Anterior cingulate cortex (tissue), 58 donors: ENCODE measurements at places on chromosomes 6 and 20.

DNA sequence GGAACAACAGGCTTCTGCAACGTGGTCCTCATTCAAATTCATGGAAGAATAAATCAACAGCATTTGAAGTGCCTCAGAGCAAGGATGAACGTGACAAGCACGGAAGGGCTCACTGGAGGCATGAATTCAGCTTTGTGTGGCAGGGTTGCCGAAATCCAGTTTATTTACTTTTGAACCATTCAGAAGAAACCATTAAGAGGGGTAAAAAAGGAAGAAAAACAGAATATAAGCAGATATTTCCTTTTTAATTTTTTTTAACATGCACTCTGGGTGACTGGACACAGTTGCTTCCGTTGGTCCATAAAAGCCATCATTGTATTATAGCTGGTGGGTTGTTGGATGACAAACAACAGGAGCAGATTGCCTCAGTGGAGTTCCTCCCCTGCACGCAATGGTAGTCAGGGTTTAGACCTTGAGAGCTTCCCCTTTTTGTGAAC, 17.3 kb upstream of the SNRPB2 start:
- DNase-seq: no peak

- DNase-seq: no peak
These were observed 11.4 kb downstream of the HLA-A start for GRCh38 chr6:29953686-29954085.

- DNase-seq: no peak
These were observed 157.9 kb downstream of the BTBD9 start for GRCh38 chr6:38481851-38482250.

DNA sequence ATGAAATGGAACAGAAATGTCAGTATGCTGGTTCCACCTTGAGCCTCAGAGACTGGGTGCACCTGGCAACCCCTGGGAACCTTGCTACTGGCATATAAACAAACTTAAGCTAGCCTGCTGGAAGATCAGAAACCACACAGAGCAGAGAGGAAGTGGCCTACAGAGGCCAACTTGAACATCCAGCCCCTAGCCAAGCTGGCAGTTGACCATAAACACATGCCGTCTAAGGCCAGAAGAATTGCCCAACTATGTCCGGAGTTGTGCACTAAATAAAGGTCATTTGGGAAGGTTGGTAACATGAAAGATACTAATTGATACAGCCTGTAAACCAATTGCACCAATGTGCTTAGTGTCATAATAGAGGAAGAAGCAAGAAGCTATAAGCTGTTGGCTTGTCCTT, 266.6 kb upstream of the BTBD3 start:
- no peak for DNase-seq

DNA sequence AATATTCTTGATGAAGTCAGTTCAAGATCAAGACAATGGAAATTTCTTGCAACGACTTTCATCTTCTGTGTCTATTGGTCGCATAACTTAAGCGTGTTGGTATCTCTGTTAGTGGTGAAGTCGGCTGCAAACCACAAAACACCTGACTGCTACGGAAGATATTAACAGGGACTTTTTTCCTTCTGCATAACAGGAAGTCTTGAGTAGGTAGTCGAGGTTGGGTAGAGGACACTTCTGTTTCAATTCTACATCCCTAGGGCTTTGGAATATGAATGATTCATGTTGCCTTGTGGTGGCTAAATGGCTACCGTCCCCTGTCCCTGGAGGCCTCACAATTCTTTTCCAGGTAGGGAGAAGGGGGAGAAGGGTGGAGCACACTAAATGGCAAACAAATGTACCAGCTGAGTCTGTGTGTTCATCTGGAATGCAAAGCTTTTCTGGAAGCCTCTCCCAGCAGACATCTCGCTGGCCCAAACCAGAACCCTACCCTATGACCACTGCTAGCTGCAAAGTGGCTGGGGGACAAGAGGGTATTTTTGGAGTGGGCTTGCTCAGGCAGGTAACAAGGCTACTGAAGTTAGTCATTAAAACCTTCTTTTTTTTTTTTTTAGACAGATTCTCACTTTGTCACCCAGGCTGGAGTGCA, 34.6 kb upstream of the NKX2-2 start:
- DNase-seq: no peak

- DNase-seq: no peak
These were observed 1.3 kb downstream of the PLCB1 start for GRCh38 chr20:8133310-8133768.

DNA sequence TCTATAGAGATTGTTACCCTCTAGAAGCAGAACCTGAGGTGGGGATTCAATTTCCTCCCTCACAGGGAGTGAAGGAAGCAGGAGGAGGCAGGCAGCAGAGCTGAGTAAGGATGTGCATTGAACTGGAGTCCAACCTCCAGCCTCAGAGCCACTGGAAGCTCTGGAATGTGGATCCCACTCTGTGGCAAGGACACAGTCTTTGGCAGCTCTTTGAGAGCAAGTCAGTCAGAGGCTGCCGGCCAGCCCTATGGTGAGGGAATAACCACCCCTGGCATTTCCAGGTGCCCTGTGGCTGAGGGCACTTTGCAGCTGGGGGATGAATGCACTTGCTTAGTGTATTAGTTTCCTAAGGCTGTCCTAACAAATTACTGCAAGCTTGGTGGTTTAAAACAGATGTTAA, 37.2 kb downstream of the EBF4 start:
- DNase-seq: no peak

GRCh38 chr6:138722425-138723371, 50.9 kb upstream of the CCDC28A start:
- no peak for DNase-seq

DNA sequence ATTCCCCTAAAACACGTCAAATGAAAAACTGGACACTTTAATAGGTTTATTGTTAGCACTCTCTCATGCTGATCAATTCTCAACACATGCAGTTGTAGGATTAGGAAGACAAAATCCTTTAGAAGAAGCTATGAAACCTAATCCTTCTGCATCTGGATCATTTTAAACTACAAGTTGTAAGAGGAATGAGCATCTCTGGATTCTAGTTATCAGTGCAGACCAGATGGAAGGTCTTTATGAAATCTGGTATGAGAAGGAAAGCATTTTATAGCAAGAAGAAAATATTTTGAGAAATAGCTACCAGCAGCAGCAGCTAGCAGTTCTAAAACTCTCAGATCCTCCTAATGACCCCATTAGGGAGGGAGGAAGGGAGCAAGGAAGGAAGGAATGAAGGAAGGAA, 4.1 kb downstream of the HTR1E start:
- DNase-seq: no peak

DNA sequence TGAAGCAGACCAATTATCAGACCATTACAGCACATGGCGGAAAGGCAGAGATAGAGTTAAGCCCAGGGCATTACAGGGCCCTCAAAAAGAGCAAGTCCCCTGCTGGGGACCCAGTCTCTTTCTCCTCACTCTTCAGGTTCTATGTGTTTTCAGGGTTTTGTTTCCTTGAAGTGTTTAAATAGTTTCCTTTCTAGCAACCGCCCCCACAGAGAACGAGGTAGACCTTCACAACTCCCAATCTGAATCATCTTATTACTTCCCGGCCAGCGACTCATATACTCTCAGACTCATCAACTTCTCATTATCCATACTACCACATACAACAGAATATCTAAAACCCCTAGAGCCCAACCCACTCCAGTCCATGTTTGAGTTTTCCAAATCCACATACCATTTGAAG, 526.6 kb upstream of the ARID1B start:
- no peak for DNase-seq

DNA sequence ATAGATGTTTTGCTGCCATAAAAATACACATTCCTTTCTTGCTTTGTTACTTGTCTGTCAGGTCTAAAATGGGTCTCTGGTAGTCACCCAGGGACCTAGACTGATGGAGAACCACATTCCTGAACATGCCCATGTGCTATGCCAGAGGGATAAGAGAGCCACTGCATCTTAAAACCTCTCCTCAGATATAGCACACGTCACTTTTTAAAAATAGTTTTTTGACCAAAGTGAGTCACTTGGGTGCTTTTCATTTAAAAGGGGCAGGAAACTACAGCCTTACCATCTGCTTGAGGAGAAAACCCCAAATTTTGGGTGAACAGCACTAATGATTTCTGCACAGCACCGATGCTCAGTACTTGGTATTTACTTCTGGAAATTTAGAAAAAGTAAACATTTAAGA, 197.8 kb downstream of the OGFRL1 start:
- no peak for DNase-seq

- no peak for DNase-seq
These were observed 36.8 kb downstream of the NTSR1 start for GRCh38 chr20:62745279-62745951.

GRCh38 chr6:25312703-25313102, 33.5 kb downstream of the CARMIL1 start:
- DNase-seq: no peak

GRCh38 chr6:152236370-152237097, 400.6 kb downstream of the SYNE1 start:
- no peak for DNase-seq
